HCT116 (cell line): ENCODE measurements at places on chromosomes 4 and X. TPM values are rescaled to one million over a fixed set of nuclear protein-coding genes. Genes with fewer than 3 reads are reported as not detected.

BTC gene
- total RNA-seq, result 4.5 TPM

GRCh38 chr4:45241976-45242375, 515.6 kb upstream of the GNPDA2 start:
- no peak for DNase-seq

FGG gene
- total RNA-seq, result 2.7 TPM

DNA sequence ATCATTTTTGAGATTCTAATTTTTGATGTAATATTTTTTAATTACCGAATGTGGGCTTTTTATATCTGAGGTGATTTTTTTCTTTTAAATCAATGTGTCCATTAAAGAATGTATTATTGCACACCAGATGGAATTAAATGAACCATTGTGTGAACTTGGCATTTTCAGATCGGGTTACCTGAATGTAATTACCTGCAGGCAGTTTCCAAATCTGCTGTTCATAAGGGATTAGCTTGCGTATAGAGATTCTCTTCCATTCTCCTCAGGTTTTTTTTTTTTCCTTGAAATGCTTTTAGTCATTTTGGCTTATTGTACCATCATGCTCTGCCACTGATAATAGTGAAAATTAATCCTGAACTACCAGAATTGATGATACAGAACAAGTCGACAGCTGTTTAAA, 511.5 kb upstream of the ATOH1 start:
- DNase-seq, result no peak

DNA sequence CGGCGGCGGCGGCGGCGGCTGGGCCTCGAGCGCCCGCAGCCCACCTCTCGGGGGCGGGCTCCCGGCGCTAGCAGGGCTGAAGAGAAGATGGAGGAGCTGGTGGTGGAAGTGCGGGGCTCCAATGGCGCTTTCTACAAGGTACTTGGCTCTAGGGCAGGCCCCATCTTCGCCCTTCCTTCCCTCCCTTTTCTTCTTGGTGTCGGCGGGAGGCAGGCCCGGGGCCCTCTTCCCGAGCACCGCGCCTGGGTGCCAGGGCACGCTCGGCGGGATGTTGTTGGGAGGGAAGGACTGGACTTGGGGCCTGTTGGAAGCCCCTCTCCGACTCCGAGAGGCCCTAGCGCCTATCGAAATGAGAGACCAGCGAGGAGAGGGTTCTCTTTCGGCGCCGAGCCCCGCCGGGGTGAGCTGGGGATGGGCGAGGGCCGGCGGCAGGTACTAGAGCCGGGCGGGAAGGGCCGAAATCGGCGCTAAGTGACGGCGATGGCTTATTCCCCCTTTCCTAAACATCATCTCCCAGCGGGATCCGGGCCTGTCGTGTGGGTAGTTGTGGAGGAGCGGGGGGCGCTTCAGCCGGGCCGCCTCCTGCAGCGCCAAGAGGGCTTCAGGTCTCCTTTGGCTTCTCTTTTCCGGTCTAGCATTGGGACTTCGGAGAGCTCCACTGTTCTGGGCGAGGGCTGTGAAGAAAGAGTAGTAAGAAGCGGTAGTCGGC, 528 bp downstream of the FMR1 start:
- no peak for DNase-seq

- no peak for DNase-seq
Measured at GRCh38 chr4:159367781-159368080, 264.9 kb downstream of the RAPGEF2 start.

DNA sequence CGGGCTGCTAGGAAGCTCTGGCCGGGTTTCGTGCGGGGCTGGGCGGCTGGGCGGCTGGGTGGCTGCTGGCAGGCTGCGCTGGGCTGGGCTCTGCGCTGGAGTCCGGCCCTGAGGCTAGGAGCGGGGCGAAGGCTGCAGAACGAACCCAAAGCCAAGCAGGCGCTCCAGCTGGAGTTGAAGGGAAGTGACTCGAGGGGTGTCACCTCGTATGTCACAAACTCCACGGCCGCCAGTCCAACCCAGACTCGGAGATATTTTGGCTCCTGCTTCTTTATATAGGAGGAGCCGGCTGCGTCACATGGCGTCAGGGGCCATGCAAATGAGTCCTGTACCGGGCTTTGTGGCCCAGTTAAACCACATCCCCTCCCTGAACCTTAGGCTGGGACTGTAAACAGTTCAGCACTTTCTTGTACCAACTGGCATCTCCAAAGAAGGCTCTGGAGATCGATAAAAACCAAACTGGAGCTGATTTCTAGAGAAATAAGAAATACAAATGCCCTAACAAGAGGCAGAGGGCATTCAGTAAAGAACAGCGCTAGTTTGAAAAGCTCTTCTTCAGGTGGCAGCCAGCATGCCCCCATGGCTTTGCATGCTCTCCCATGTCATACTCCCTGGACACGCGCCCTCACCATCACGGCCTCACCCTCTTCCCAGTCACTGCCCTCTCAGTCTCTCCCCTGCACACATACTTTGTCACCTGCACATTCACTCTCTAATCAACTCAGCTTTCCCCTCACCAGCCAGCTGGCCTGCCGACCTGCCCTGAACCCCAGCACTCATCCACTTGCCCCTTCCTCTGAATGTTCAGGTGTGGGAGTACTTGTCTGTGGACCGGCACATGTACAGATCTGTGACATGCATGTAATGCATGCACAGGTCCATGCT, 58.5 kb downstream of the TSC22D3 start:
- DNase-seq, result peak; percentile 46

SH3TC1 gene
- 12.5 TPM for total RNA-seq

- DNase-seq, result no peak
Measured at GRCh38 chrX:130081421-130082045, 28.8 kb downstream of the ELF4 start.

NSUN7 gene
- 0.07 TPM for total RNA-seq

- no peak for DNase-seq
Measured at GRCh38 chrX:155857561-155857960, 23.6 kb upstream of the VAMP7 start.

- no peak for DNase-seq
Measured at GRCh38 chrX:149458586-149458985, 46.5 kb downstream of the IDS start.

DNA sequence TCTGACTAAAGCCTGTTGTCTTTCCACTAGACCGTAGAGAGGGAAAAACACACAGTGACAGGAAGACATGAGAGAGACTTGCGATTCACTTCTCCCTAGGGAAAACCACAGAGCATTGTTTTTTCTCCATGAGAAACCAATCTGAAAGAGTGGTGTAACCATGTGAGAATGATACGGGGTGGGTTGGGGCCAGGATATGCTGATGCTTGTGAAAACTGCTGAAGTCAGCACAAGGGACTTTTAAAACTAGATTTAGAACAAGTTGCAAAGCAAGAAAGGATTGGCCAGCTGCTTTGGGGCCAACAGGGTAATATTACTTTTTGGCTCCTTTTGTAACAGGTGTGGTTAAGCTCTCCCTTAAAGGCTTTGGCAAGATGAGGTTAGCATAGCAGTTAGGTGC, 66.1 kb downstream of the NHSL2 start:
- DNase-seq, result no peak

DNA sequence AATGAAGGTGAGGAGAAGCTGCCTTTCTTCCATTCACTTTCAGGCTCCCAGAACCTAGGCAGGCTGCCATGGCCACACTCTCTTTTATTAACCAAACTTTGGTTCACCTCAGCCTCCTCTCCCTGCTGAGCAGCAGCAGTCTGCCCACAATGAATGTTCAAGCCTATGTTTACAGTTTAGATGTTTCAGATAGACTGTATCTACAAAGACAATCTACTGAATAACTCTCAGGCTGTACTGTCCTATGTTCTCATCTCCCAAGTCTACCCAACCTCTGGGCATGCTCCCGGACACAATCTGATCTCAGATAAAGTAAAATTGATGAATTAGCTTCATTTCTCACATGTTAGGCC, 59.2 kb upstream of the TMEM164 start:
- DNase-seq, result no peak

DNA sequence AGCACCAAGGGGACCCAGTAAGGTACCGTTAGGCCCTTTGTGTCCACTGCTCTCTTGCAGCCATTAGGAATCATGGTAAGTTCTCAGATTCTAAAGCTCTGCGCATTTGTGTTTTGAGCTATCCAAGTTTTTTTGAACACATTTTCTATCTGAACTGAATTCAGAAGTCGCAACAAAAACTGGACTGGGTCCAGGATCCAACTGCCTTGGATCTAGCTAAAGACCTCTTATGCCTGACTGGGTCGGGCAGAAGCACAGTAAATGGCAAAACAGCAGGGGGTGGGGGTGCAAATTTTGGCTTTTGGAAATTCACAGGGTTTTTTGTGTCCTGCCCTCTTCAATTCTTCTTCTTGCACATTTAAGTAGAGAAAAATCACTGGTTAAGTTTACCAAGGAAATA, 30.0 kb downstream of the RCHY1 start:
- DNase-seq, result no peak

SERTM2 gene
- not detected for total RNA-seq

DNA sequence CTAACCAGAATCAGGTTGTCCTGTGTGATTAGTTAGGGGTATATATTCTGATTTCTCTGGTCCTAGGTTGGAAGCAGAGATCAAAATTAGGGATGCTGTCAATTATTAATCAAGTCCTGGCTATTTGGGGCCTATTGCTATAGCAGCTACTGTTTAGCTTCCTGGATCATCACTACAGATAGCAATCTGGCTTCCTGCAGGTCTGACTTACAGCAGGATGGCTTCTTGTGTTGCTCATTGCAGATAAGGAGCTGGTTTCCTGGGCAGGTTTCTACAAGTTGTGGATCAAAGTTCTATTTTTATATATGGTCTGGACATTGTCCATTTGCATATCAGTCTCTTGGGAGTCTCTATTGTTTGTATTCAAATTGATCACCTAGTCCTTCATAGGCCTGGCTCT, 57.7 kb upstream of the C4orf54 start:
- DNase-seq, result no peak

GRCh38 chr4:13912966-13913365, 285.4 kb upstream of the BOD1L1 start:
- DNase-seq, result no peak

- no peak for DNase-seq
Measured at GRCh38 chr4:56106180-56107147, 157.7 kb downstream of the CEP135 start.

FAM53A gene
- total RNA-seq, result 1.1 TPM

- peak; percentile 71 for DNase-seq
Measured at GRCh38 chr4:40149960-40150385, 46.9 kb upstream of the RHOH start.

DNA sequence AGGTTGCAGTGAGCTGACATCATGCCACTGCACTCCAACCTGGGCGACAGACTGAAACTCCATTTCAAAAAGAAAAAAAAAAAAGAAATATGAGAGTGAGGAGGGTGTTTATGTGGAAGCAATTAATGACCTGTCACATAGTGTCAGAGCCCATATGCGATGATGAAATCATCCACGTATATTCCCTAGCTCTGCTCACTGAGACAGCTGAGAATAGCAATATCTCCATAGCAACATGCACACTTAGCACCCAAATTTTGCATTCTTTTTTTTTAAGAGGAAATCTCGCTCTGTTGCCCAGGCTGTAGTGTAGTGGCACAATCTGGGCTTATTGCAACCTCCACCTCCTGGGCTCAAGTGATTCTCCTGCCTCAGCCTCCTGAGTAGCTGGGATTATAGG, 31.5 kb upstream of the OPHN1 start:
- no peak for DNase-seq

DNA sequence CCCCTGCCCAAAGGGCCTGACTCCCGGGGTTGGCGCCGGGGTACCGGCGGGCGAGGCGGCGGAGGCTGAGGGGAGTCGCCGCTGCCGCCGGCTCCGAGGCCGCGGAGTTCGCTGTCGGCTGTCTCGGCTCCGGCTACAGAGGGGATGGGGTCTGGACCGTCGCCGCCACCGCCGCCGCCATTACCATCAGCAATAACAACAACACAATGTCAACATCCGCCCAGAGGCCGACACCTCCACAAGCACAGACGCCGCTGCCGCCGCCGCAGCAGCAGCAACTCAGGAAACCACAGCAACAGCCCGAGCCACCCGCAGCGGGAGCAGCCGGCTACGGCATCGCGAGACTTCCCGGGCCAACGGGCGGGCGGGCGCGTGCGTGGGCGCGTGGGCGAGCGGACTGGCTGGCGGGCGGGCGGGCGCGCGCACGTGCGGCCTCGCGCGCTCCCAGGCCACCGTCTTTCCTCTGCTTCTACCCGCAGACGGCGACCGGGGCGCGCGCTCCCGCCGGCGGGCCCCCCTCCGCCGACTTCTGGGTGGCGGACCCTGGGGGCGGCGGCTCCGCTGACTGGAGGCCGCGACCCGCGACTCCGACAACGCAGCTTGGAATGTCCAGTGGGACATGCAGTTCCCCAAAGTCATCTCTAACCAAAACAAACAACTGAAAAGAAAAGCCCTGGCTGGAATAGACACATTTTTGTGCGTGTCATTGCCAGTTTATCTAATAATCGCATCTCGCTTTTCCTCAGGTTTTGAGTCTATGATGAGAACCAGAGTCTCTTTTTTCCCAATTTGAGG, at the start of gene CHIC2:
Gene CHIC2 (minus strand): TSS at position 289 of the 795 bp plus-strand sequence. CDS start 305 bp downstream, outside the sequence.
- DNase-seq, result peak; percentile 77

ZNF732 gene
- not detected for total RNA-seq

GRCh38 chr4:146124023-146124680, 51.4 kb upstream of the LSM6 start:
- no peak for DNase-seq

- no peak for DNase-seq
Measured at GRCh38 chrX:39969819-39970504, 127.8 kb downstream of the BCOR start.

CPE gene
- total RNA-seq, result 29.3 TPM

DNA sequence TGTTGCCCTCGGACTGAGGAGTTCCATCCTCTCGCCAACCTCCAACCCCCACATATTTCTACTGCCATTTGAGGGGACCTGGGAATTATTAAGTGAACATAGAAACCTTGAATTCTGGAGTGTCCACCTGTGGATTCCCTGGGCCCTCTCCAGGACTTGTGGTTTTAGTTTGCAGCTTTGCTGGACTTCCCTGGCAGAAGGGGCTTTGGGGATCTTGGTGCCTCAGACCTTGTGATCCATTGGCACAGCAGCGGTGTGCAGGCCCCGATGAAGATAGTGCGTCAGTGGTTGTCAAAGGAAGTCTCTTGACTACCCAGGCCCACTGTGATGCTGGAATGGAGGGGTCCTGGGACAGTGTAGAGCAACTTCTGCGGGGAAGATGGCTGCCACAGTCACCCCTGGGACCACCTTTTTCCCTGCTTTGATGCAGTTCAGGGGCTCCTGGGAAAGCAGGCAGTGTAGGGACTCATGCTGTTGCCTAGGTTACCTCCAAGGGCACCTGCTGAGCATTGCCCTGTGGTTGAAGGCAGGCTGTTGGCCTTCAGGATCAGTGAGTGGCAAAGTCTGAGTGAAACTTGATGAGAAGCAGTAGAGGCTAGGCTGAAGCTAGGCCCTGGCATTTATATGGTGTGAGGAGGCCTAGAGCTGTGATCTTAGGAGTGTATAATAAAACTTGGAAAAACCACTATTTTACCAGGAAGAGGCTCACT, 2.2 kb downstream of the SLC16A2 start:
- DNase-seq, result no peak

WNK3 gene
- total RNA-seq, result 0.05 TPM

DNA sequence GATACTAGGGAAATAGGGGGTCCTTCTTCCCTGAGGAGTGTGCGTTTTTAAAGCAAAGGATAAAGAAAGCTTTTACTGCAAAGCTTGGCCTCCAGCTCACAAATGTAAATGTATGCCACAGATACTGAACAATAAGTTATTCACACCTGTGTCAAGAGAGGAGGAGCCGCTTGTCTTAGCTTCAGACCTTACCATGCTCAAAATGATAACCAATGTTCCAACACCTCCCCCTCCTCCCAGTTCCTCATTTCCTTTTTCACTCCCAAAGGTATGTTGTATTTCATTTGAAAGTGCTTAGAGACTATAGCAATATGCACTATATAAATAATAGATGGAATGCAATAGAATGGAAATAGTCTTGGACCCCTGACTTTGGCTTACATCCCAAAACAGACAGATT, 47.0 kb upstream of the RAPGEF2 start:
- no peak for DNase-seq
